Substantia nigra (tissue), 51 donors: ENCODE measurements at places on chromosomes 2 and 18.

DNA sequence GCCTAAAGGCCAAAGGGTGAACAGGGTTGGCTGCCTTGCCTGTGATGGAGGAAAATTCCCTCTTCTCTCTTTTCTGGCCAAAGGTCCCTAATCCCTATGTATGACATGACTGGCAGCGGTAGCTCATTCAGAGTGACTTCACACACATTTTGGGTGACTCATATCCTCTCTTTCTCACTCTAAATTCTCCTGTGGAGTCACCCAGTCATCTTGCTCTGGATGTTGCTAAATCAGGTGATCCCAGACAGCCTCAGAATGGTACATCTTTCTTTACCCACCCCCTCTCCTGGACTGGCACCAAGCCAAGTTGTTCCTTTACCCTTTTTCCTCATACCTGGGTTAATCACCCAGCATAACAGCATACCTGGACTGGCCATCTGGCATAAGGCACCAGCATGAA lies 77.2 kb downstream of the NEURL3 start:
- no peak for DNase-seq

- DNase-seq = no peak
These were observed 31.7 kb downstream of the PCARE start for GRCh38 chr2:29042561-29043075.

DNA sequence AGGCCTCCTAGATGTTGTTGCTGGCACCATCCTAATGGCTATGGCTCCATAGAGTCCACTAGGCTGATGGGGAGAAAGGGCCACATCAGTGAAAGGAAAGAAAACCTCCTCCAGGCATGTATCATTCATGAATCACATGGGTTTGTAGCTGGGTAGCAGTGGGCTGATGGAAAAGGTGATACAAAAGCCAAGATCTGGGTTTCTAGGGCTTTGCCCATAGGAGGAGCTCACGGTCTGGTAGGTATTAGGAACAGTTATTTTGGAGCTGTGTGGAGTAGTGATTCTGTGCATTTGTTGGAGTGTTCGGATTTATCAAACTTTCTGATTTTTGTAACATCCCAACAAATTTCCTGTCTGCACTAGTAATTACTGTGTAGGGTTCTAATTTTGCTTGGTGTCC lies 259.2 kb downstream of the SLC4A3 start:
- DNase-seq = no peak

- DNase-seq = no peak
These were observed 9.3 kb upstream of the CD226 start for GRCh38 chr18:69956665-69957620.

- no peak for DNase-seq
These were observed 33.8 kb upstream of the HNRNPA3 start for GRCh38 chr2:177178797-177179196.

DNA sequence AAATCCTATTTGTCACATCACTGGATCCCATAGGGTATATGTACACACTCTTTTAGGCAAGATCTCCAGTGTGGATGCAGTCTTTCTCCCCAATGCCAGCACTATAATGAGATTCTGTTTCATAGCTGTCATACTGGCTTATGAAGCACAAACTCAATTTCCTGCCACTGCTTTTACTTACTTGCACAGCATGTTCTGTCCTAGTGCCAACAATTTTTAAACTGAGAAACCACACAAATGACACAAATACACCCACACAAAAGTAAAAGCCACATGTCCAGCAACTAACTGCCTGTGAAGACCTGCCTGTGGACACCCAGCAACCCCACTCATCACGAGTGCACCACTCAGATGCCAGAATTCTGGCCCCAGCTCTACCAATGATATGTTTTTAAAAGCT lies 29.6 kb upstream of the RNU4ATAC start:
- DNase-seq = no peak

- DNase-seq = no peak
These were observed 1.6 kb downstream of the PPP3R1 start for GRCh38 chr2:68250652-68251186.

DNA sequence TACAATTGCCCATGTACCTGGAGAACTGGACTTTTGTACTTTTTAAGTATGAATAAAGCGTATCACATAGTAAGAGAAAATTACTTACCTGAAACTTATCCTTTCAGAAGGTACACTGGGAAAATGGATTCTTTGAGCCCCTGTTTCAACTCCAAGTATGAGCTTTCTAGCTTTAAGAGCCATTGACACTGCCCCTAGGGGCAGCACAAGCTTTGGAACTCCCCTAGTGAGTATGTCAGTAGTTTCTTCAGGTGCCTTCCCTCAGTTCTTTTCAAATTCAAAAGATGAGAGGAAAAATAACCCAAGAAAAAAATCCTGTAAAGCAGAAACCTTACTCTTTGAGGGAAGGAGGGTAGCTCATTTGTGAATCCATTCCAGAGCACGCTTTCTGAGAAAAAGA lies 124.1 kb downstream of the MEMO1 start:
- no peak for DNase-seq
